Breast epithelium (tissue), 4 donors: ENCODE measurements at places on chromosomes 3 and 15. TPM values are rescaled to one million over a fixed set of nuclear protein-coding genes. Genes with fewer than 3 reads are reported as not detected.
A peak's percentile ranks its signal among the peaks of the same experiment; 100 is the strongest.

DNA sequence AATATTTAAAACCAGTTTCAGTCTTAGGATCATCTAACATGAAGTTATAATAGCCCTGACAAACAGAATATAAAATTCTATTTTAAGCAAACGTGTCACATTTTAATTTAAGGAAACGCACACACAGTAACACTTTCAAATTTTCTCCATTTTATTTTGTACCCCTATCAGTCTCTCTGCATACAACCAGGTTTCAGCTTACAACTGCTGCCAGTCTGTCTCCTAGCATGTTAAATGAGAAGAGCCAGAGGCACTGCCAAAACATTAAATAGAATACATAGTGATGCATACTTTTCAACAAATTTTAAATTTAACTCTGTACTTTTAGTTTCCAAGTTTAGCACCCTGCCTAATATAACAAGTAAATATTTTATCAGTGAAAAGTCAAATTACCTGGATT, 60.8 kb downstream of the UACA start:
- peak overlapping the region; percentile 76 for H3K27ac ChIP-seq
- no peak overlapping the region for H3K4me3 ChIP-seq
- no peaks in the 10 kb centered on the region for H3K36me3 ChIP-seq

DNA sequence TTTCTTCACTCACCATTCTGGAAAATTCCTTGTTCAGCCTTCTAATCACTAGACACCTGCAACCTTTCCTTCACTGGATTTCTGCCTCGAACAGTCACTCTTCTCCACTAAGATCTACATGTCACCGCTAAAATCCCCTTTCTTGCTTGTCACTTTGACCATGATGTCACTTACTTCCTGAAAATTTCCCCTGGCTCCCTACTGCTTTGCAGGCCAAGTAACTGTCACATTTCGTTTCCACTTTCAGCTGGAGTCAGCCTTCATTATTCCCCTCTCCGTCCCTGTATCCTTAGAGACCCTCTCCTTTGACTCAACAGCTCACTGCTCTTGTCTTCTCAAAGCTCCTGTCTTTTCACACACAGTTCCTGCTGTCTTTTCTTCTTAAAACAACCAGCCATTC, 15.9 kb downstream of the CHL1 start:
- no peaks in the 10 kb centered on the region for H3K4me1 ChIP-seq
- no peaks in the 10 kb centered on the region for H3K36me3 ChIP-seq
- no peak overlapping the region for H3K4me3 ChIP-seq
- DNase-seq, result no peak
- H3K27me3 ChIP-seq, result no peaks in the 10 kb centered on the region

- H3K4me3 ChIP-seq, result no peak overlapping the region
- DNase-seq, result peak; percentile 74
- H3K36me3 ChIP-seq, result peaks cover 3% of the 10 kb centered on the region
- H3K27me3 ChIP-seq, result no peaks in the 10 kb centered on the region
- peak overlapping the region; percentile 29 for H3K27ac ChIP-seq
- no peaks in the 10 kb centered on the region for H3K4me1 ChIP-seq
Observed at GRCh38 chr3:58173669-58174398, 36.9 kb downstream of the DNASE1L3 start.

Gene CADPS
- under 0.01 TPM for total RNA-seq

DNA sequence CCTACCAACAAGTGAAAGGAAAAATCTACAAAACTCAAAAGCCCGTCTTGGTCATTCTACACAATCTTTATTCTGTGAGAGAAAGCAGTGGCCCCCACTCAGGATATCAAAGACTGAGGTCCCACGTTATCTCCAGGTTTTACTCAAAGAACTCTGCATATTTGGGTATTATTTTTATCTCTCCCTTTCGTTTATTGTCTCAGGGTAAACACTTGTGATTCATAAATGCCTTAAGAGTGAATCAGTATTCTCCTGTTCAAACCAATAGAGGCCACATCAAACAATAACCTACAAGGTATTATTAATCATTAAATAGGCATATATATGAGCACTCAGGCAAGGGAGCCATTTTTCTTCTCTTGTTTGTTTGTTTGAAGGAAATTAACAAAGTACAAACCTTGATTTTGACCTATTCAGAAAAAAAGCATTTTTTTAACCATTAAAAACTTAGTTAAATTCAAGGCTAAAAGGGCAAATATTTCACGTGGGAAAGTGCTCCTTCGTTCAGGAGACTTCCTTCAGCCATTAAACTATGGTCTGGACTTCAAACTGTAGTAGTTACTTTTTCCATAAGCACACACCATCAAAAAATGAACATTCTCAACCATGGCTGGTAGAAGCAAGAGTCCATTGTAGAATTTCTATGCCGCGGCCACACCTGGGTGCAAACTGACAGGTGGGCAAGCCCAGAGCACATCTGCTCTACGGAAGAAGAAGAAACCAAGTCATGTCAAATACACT, 13.9 kb upstream of the HES1 start:
- no peak overlapping the region for H3K4me3 ChIP-seq
- no peaks in the 10 kb centered on the region for H3K4me1 ChIP-seq
- no peaks in the 10 kb centered on the region for H3K27me3 ChIP-seq
- H3K27ac ChIP-seq, result no peak overlapping the region
- no peaks in the 10 kb centered on the region for H3K36me3 ChIP-seq

- H3K27ac ChIP-seq, result peak overlapping the region; percentile 95
- no peaks in the 10 kb centered on the region for H3K27me3 ChIP-seq
- no peaks in the 10 kb centered on the region for H3K36me3 ChIP-seq
- H3K4me3 ChIP-seq, result peak overlapping the region; percentile 25
Observed at GRCh38 chr3:4982773-4983738, 3.8 kb downstream of the BHLHE40 start.

DNA sequence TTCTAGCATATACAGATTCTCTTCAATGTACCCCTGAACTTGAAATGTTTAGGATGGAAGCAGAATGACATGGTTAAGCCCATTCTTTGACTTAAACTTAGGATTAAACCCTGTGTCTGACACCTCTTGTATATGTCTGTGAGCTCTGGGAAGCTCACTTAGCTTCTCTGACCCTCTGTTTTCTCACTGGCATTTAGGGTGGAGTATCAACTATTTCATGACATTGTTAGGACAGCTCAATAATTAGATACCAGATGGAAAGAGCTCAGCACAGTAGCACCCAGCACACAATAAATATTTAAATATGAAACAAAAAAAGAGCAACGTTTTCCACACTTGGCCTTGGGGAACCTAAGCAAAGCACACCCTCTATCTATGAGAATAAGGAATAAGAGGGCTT, 18.2 kb upstream of the RPS17 start:
- no peak overlapping the region for H3K4me3 ChIP-seq
- DNase-seq, result no peak
- H3K27me3 ChIP-seq, result no peaks in the 10 kb centered on the region
- H3K27ac ChIP-seq, result no peak overlapping the region
- peaks cover 5% of the 10 kb centered on the region for H3K4me1 ChIP-seq
- H3K36me3 ChIP-seq, result no peaks in the 10 kb centered on the region

Gene LARP6
- 18.6 TPM for total RNA-seq

GRCh38 chr3:36769926-36770325, 5.6 kb upstream of the DCLK3 start:
- H3K4me1 ChIP-seq, result no peaks in the 10 kb centered on the region
- no peak for DNase-seq
- H3K36me3 ChIP-seq, result no peaks in the 10 kb centered on the region
- no peak overlapping the region for H3K4me3 ChIP-seq

Gene ECE2
- total RNA-seq, result not detected

DNA sequence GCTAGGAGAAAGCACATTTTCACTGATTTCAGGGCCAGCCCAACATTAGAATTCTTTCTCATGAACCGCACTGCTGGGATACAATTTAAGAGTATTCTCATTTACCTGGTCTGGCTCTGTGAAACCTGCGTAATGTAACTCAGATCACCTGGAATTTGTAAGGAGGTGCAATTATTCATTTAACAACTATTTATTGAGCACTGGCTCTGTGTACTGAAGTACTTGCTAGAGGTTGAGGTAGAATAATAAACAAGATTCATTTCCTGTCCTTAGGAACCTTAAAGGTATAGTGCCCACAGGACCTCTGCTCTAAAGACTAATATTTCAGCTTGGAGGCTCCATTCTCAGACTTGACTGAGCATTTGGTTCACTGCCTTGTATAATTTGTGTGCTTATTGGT, 242.2 kb upstream of the ZPLD1 start:
- no peaks in the 10 kb centered on the region for H3K4me1 ChIP-seq
- peak overlapping the region; percentile 83 for H3K27ac ChIP-seq
- no peaks in the 10 kb centered on the region for H3K27me3 ChIP-seq
- DNase-seq, result no peak
- no peaks in the 10 kb centered on the region for H3K36me3 ChIP-seq

GRCh38 chr3:165538166-165538565, 299.1 kb downstream of the BCHE start:
- DNase-seq, result no peak
- no peak overlapping the region for H3K27ac ChIP-seq
- no peak overlapping the region for H3K4me3 ChIP-seq
- no peaks in the 10 kb centered on the region for H3K36me3 ChIP-seq
- no peaks in the 10 kb centered on the region for H3K4me1 ChIP-seq

DNA sequence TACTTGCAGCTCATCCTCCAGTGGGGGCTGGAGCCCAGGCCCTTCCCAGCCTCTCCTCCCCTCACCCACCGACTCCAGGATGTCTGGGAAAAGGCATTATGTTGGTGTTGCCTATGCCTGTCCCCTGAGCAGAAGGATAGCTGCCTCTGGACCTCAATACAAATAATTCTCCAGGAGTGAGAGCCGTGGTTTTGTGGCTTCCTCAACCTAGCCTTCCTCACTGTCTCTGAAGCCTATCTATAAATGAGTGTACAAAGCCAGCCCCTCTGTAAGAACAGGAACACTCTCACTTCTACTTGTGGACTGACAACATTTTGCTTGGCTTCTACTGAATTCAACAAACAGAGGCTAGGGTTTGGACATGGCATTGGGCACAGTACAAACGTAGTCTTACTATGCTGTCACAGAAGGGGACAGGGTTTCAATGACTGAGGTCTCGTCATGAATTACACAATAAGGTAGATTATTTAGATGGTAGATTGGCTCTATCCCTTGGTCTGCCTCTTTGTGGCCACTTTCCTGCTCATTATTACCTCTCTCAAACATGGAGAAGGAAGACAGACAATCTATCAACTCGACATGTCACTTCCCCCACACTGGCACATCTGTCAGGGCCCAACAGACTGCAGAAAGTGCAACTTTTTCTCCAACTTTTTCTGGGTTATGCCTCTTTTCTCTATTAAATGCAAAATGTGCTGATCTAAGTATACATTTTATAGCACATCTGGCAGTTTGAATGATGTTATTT, 82.8 kb upstream of the MEX3B start:
- H3K36me3 ChIP-seq, result no peaks in the 10 kb centered on the region
- H3K27ac ChIP-seq, result no peak overlapping the region
- no peak for DNase-seq
- no peak overlapping the region for H3K4me3 ChIP-seq

Gene LRRC31
- total RNA-seq, result not detected

DNA sequence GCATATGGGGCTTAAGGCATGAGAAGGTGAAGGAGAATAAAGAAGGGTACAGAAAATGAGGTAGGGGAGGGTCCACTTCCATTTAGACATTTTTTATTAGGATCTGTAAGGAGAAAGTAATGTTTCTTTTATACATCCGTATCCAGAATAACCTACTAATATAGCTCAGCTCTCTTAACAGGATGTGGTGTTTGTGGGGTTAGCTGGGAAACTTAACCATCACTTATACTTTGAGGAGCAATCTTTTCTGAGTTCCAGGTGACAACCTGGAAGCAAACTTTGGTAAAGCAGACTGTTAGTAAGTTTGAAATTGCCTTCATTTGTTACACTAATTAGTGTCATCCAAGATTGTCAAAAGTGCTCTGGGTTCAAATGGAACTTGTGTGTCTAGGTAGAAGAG, 36.6 kb downstream of the BUB1B start:
- H3K27me3 ChIP-seq, result no peaks in the 10 kb centered on the region
- no peak for DNase-seq
- no peak overlapping the region for H3K27ac ChIP-seq
- no peak overlapping the region for H3K4me3 ChIP-seq
- no peaks in the 10 kb centered on the region for H3K36me3 ChIP-seq

GRCh38 chr3:172461530-172462138, 13.4 kb upstream of the GHSR start:
- H3K36me3 ChIP-seq, result no peaks in the 10 kb centered on the region
- no peak for DNase-seq
- no peak overlapping the region for H3K27ac ChIP-seq

DNA sequence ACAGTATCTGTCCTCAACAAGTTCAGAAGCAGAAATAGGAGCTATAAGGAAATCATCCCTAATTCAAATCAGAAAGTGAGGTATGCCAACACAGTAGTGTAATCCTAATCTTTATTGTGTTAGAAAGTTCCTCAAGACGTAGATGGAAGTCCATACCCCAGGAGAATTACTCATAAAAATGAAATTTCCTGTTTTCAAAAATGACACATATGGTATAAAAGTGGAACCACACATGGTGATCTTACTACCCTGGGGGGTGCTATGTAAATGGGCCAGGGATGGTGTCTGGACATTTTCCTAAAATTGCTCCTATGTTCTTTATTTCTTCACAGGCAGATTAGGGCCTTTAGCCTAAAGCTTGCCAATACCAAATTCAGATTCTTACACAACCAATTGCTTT, 204.1 kb downstream of the ARRDC4 start:
- peaks cover 5% of the 10 kb centered on the region for H3K27me3 ChIP-seq
- H3K4me3 ChIP-seq, result no peak overlapping the region
- no peak overlapping the region for H3K27ac ChIP-seq
- no peak for DNase-seq
- no peaks in the 10 kb centered on the region for H3K4me1 ChIP-seq
